ENCODE measurements at places on chromosomes 1 and 21.

DNA sequence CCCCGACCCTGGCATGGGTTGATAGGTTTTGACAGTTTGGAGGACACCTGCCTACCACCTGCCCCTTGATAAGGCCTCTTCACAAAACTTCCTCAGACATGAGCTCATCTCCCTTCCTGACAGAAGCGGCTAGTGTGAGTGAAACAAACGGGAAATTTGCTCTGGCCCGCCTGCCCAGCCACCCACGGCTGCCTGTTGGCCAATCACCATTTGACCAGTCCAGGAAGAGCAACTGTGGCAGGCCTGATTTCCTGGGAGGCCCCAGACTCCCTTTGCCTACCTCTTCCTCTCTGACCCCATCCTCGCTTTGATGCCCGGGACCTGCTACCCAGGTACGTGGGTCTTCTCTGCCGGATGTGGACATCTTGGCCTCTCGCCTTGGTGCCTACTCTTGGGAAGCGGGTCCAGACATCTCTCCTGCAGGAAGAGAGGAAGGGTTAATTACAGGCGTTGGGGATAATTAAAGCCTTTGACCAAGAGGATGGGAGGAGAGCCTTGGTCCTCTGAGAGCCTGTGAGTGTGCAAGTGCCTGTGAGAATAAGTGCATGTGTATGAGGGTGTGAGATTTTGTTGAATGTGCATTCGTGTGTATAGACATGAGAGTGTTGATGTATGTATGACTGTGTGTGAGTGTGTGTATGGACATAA lies 1.1 kb upstream of the EPHA2 start:
- no peak for DNase-seq

- no peak for DNase-seq
Observed at GRCh38 chr1:235063068-235063765, 65.4 kb downstream of the TOMM20 start.

- DNase-seq, result peak; percentile 47
Observed at GRCh38 chr1:27102707-27103468, 52.0 kb downstream of the SLC9A1 start.

GRCh38 chr1:168340781-168341482 lies 60.3 kb downstream of the TBX19 start:
- no peak for DNase-seq

Data from SHP77 (cell line).